ENCODE measurements at places on chromosomes 13 and 19.
A peak's percentile ranks its signal among the peaks of the same experiment; 100 is the strongest.

- no peak for DNase-seq
These were observed 1175.8 kb upstream of the MIR17HG start for GRCh38 chr13:90171649-90172048.

DNA sequence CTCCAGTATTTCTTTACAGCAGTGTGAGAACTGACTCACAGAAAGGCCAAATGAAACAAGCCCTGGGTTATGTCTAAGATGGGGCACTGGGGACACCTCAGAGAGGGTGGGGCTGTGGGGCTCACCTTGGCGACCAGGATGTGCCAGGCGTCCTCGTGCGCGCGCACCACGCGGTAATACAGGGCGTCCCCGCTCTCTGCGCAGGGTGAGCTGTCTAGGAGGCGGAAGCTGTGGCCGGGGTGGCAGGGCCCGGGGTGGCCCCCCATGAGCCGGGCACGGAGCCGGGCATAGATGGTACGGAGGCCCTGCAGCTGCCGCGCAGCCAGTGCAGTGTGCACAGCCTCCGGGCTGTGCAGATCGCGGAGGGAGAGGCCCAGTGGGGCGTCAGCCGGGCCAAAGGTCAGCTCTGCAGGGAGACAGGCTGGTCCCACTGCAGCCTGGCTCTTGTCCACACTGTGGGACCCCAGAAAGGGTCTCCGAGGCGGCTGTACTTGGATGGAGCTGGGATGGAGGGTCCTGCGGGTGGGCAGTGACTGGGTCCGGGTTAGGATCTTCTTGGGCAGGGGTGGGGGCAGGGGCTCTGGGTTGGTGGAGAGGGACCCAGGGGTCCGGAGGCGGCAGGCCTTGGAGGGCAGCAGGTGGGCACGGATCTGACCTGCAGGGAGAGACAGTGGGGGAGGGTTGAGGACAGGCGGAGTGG is 3.4 kb downstream of the PEAK3 start:
- no peak for DNase-seq

- DNase-seq, result no peak
These were observed 92.5 kb upstream of the KL start for GRCh38 chr13:32923725-32924124.

DNA sequence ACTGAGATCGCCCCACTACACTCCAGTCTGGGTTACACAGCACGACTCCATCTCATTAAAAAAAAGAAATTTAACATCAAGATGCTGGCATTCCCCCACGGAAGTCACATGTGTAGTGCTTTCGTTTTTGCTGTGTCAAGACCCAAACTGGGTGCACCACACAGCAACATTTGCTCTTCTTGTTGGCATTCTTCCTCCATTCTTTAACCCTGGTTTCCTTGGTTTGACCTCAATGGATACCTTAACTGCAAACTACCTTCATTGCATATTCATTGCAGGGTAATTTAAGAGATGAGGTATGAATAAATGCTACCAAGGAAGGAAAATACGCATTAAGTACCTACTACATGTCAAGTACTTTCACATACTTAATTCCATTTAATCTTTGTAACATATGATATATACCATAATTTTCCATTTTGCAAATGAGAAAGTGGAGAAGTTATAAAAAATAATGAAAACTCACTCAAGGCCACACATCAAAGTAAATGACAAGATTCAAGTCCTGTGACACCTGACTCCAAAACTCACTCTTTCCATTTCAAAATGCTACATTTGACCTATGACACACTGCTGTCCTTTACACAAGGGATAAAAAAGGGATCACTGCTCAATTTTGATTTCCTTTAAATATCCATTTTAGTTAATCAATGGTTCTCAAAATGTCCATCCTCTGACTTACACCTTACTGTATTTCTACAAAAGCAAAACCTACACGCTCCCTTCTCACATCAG is 59.2 kb downstream of the STK24 start:
- DNase-seq, result no peak

DNA sequence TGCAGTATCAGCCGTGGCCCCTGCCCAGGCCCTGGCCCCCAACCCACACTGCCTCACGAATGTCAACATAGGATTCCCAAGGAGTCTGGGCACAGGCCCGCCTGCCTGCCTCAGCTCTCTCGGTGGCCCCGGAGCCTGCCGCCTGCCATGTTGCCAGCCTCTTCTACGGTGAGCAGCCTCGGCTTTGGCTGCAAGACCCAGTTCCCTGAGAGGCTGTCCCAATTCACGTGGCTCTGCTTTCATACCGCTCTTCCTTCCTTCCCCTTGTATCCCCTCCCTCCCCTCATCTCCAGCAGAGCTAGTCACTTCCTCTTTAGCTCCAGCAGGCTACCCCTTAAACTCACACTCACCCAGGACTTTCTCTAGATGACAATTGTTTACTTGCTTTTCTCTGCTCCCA is 42.7 kb downstream of the SERP2 start:
- DNase-seq, result no peak

DNA sequence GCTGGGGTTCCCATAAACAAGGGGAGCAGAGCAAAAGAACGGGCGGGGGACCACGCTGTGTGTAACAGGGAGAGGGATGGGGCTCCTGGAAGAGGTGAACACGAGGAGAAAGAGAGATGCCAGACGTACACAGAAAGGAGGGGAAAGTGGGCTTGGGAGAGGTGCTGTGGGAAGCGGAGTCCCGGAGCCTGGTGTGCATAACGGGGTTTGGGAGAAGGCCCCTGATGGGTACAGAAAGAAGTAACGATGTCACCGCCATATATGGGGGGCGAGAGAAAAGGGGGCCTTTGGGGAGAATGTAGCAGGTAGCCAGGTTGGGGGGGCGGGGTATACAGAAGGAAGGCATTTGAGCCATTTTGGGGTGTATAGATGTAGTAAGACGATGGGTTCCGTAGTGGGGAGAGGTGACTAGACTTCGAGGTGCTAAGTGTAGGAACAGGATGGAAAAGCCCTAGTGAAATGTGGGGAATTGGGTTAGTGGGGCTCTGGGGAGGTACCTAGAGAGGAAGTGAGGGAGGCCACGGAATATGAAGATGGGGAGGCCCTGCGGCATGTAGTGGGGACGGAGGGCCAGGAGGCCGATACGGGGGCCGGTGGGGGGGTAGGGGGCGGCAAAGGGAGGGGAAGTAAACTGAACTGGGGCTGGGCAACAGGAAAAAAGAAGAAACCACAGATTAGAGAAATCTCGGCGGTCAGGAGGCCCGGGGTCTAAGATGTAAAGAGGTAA is 787 bp downstream of the ZNF580 start:
- DNase-seq, result no peak

DNA sequence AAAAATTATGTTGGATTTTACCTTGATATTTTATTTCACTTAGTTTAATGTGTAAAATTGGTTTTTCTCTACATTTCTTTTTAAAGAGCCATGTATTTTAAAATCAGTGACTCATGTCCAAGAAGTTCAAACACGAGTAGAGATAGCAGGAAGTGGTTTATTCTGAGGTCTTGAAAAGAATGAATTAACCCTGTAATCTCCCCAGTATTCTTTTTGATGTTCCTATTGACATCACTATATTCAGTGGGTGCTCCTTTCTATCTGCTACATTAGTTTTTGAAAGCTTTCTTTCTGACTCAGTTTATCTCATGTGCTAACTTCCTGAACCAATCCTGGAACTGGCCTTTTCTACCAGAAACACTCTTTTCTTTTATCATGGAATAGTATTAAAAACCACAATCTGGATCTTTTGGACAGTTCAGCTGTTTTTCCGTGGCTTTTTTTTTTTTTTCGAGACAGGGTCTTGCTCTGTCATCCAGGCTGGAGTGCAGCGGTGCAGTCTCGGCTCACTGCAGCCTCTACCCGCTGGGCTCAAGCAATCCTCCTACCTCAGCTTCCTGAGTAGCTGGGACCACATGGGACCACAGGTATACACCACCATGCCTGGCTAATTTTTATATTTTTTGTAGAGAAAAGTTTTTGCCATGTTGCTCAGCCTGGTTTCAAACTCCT is 114.9 kb downstream of the PCCA start:
- DNase-seq, result peak; percentile 32

DNA sequence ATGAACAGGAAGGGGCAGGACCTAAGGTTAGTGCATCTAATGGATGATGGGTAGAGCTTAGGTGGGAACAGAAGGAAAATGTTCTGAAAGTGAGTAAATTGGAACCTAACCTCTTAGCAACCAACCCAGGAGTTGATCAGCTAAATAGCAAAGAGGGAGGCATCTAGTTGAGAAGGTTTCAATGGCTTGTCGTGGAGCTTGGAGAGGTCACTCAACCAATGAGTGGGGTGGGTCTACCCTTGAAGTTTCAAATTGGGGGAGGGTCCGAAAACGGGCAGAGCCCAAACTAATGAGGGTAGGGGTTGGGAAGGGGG is 5.7 kb upstream of the SHKBP1 start:
- no peak for DNase-seq

DNA sequence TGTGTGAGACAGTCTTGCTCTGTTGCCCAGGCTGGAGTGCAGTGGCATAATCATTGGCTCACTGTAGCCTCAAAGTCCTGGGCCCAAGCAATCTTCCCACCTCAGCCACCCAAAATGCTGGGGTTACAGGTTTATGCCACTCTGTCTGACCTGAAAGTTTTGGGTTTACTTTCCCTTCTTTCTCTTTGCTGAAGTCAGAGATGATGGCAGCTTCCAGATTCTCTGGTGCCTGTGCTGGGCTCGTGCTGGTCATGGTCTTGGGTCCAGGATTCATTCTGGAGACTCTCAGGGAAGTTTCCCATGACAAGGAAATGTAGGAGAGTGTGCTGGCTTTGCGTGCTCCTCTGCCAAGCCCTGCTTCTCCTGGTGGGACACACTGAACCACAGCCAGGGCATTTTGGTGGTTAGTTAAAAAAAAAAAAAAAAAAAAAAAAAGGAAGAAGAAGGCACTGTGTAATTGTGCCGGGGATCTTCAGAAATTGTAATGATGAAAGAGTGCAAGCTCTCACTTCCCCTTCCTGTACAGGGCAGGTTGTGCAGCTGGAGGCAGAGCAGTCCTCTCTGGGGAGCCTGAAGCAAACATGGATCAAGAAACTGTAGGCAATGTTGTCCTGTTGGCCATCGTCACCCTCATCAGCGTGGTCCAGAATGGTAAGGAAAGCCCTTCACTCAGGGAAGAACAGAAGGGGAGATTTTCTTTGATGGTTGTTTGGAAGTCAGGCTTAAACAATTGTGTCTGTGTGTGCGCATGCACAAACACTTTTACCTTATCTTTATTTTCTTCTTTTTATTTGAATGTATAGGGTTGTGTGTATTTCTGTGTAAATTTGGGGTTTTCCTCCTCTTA is at the start of gene ALOX5AP:
Gene ALOX5AP (plus strand): TSS at position 519 of the 847 bp plus-strand sequence. CDS start 63 bp downstream, at position 582.
- no peak for DNase-seq

DNA sequence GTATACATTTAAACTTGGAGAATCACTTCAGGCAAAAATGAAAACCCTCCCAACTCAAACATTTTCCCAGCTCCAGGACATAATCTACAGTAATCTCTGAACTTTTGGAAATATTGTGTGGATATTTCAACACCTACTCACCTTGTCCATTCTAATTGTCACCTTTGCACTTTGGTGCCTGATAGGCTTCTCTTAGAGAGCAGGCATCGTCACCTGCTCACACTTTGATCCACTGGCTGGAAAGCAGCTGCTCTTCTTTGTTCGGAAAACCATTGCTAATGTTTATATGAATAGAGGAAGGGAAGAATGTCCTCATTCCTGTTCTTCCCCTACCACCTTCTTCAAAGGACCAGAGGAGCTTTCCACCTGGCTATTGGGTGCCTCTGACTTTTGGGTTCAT is 411.2 kb downstream of the FGF9 start:
- no peak for DNase-seq

- no peak for DNase-seq
These were observed 429.9 kb downstream of the SLITRK1 start for GRCh38 chr13:83452292-83452950.

- DNase-seq, result no peak
These were observed 270.0 kb upstream of the PCDH20 start for GRCh38 chr13:61685682-61686012.

DNA sequence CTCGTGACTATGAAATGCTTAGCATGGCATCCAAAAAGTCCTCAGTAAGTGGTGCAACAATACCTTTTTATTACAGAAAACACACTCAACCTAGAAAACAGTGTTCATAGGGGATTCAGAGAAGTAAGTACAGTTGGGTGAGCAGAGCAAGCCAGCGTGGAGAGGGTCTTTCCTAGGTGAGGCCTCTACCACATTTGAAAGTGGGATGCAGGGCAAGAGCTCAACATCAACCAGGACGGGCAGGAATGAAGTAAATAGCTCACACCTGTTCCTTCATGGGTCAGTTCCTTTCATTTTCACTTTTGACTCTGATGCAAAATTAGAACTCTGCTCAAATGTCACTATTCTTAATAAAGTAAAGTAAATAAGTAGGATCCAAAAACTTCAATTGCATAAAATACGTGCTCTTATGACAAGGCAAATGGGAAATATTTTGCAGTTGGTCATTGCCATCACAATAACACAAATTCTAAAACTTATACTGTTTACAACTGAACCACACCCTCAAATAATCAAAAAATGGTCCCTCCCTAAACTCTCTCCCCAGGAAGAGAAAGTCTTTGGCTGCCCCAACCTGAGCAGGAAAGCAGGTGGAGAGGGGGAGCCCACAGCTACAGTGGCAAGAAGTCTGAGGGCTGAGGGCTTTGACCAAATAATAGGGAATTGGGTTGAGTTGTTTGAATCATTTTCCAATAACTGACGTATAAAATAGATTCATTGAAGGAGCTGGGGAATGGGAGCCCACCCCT is 20.2 kb downstream of the CHAMP1 start:
- no peak for DNase-seq

- peak; percentile 88 for DNase-seq
These were observed 7.4 kb downstream of the RABAC1 start for GRCh38 chr19:41951686-41952172.

DNA sequence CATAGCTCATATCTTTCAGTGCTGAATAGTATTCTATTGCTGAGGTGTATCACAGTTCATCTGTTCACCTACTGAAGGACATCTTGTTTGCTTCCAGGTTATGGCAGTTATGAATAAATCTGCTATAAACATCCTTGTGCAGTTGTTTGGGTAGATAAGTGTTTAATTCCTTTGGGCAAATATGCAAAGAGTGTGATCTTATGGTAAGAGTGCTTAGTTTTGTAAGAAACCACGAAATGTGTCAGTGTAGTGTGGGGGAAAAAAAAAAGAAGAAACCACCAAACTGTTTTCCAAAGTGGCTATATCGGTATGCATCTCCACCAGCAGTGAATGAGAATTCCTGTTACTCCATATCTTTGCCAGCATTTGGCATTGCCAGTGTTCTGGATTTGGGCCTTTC is 93.3 kb downstream of the PIBF1 start:
- DNase-seq, result no peak

DNA sequence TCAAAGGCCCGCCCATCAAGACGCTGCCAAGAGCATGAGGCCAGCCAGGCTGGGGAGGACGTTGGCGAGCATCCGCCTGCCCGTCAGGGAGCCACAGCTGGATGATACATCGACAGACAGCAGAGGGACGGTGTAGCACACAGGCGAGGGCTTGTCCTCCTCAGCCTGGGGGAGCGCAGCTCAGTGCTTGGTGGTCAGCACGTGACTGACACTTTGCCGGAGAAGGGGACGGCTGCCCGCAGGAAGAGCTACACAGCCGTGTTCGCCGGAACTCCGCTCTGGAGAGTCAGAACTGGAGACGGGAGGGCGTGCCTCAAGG is 34.1 kb downstream of the CSNK1G2 start:
- peak; percentile 79 for DNase-seq

GRCh38 chr19:6481541-6482342 is at the start of gene DENND1C:
Gene DENND1C (minus strand): TSS chr19:6481787. CDS start chr19:6481695, 92 bp downstream.
- DNase-seq, result peak; percentile 21

Data from AG08396 (cell line).